HL-60 (cell line): ENCODE measurements at places on chromosomes 13 and 19.

DNA sequence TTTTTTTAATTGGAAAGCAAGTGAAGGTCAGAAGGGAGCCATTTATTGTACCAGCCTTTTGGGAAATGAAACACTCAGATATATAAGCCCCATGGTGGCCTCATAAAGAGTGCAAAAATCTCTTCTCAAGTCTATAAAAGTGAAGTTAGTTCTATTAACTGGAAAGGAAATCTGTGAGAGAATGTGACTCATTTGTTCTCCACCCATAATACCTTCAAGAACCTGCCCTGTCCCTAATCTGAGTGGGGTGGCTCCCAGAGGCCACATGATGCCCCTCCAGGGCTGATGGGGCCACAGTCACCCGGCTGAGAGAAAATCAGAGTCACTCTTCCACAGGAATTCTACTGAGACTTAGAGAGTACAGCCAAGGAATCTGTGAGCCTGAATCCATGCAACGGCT lies 65.8 kb upstream of the SERP2 start:
- no peak for DNase-seq

DNA sequence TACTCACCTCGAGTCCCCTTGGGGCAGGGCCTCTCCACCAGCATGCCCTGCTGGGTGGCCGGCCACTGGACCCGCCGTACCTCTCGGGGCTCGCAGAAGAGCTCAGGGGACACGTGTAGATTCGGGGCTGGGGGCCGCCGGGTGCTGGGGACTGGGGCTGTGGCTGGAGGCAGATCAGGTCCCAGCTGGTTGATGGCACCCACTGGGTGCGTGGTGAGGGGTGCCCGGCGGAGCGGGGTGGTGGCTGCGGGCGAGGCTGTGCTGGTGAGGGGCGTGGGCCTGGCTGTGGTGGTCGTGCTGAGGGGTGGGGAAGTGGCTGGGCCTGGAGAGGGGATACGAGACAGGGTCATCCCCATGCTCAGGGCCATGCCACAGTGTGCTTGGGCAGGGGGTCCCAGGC lies 24.9 kb upstream of the ASF1B start:
- DNase-seq = no peak

GRCh38 chr13:108495646-108496361 lies 133.6 kb upstream of the MYO16 start:
- peak; percentile 12 for DNase-seq

DNA sequence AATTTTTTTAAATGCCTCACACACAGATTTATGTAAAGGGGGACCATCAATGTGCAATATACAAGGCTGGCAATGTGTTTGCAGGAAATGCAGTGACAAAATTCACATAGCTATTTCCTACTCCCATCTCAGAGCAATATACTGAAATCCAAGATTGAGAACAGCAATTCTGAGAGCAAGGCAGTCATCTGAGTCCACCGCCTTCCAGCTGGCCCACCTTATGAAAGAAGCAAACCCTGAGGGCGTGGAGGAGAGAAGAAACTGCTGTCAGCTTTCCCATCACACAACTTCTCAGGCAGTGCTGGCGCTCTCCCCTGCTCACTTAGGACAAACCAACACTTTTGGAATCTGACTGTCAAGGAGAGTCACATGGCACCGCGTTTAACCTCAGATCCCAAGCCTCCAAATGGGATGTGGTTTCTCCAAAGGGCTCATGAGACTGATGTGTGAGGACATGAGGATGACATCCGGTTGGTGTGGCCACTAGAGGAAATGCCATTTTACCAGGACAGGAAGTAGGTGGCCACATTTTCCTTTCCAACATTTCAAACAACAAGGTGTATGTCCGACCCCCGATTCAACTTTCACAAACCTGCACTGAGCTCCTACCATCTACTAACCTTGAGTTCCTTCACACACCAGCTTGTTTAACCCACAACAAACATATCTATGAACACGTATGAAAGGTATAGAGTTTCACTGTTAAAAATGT lies 3.7 kb upstream of the DOCK9 start:
- no peak for DNase-seq

DNA sequence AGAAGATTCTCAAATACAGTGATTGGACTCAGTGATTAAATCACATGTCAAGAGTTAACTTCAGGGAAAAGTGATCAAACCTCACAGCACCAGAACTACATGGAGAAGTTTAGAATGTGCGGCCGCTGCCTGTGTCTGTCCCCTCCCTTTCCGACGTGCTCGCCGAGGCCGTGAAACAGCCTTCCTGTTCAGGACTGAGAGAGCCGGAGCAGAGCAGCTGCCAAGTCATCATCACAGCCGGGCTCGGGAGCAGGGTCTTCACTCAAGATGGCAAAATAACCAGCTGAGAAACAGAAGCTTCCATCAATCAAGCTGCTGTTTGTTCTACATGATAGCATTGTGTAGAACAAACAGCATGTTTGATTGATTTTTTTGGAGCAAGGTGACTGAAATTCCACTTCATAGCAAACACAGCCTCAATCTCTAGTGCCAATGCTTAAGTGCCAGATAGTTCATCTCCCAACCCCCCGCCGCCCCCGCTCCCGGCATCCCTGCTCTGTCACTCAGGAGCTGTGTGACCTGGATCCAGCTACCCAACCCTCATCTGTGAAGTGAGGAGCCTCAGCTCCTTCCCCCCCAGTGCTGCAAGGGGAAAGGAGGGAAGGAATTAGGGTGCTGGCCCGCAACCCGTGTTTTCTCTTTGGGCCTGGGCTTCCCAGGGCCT lies 70.6 kb downstream of the HSPH1 start:
- no peak for DNase-seq
